Naive thymus-derived CD8-positive, alpha-beta T cell (primary cell): ENCODE measurements at places on chromosomes 16 and 17.

GRCh38 chr16:62035115-62036092 is 834 bp downstream of the CDH8 start:
- no peak for DNase-seq

DNA sequence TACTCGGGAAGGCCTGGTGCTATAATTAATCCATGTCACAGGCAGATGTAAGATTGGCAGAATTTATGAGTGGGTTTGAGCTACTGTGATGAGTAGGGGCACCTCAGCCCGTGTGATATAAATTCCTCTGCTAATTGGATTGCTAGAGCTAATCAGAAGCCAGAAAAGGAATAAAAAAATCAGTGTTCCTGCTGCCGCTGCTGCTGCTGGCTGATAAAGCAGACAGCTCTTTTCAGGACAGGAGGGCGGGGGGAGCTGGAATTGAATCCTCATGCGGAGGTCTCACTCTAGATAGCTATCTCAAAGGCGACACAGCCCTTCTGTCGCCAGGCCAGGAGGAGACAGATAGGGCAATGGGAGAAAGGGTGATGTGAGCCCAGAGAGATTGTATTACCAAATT is 182.7 kb upstream of the ZFHX3 start:
- DNase-seq = no peak

DNA sequence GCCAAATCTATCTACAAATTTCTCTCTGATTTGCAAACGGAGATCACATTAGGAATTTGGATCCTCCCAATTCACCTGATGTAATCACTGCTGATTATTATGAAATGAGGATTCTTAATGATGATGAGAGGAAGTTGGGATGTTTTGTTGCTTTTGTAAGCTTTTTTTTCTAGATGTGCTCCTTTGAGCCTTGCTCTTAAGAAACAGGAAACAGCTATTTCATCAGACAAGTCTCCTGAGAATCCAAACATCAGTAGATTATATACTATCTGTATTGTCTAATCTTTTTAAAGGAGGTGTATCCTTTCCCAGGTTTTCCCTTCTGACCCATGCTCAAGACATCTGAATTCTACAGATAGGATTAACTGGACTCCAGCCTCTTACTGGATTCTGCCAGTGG is 73.3 kb downstream of the KIF2B start:
- no peak for DNase-seq

- DNase-seq = no peak
Measured at GRCh38 chr16:61296814-61297213, 739.4 kb downstream of the CDH8 start.

DNA sequence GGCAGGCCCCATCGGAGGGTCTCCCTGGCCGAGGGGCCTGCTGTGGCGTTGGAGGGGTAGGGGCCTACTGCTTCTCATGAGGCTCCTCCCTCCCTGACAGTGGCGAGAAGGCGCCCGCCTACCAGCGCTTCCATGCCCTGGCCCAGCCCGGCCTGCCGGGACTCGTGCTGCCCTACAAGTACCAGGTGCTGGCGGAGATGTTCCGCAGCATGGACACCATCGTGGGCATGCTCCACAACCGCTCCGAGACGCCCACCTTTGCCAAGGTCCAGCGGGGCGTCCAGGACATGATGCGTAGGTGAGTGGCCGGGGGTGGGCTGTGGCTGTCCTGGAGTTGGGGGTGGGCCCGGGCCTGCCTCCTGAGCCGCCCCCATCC is 1.7 kb downstream of the CDT1 start:
- DNase-seq = no peak
